GM03348 (cell line): ENCODE measurements at places on chromosomes 11 and 22.
A peak's percentile ranks its signal among the peaks of the same experiment; 100 is the strongest.

DNA sequence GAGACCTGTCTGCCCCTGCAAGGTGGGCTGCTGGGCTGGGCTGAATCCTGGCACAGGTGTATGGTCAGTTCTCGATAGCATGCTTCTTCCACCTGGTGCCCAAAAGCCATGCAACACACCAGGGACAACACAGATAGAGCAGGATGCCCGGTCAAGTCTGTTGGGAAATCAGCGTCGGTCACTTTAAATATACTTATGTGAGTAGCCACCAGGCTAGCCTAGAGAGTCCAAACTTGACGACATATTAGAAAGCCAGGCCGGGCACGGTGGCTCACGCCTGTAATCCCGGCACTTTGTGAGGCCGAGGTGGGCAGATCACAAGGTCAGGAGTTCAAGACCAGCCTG, 8.9 kb downstream of the C1QTNF6 start:
- no peak for DNase-seq

- no peak for DNase-seq
Measured at GRCh38 chr22:37758694-37759093, 49.0 kb upstream of the GCAT start.

DNA sequence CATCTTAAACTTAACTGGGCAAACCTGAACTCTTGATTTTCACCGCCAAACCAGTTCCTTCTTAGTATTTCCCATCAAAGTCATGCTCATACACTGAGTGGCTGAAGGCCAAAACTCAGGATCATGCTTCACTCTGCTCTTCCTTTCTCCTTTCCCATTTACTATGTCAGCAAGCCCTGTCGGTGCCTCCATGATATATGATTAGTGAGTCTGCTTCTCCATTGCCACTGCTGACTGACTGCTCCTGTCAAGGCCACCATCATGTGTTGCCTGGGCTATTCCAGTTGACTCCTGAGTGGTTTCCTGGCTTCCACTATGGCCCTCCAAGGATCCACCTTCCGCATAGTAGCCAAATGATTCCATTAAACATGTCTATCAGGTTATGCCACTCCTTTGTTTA, 42.8 kb upstream of the AMPD3 start:
- no peak for DNase-seq

DNA sequence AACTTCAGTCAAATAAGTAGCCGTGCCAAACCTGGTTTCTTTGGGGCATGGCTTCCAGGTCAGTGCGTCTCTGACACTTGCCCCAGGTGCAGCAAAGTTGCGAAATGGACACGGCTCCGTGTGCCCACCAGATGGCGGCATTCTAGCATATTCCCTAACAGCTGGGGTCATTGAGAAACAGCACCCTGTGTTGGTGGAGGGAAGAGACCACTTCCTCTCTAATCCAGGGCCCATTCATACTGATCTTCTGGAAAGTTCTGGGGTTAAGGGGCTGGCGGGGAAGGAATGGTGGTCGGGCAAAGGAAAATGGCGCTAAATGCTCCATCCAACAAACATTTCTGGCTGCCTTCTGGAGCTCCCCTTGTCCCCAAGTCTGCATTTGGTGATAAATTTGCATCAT, 141.2 kb upstream of the TIMP3 start:
- DNase-seq, result peak; percentile 81

DNA sequence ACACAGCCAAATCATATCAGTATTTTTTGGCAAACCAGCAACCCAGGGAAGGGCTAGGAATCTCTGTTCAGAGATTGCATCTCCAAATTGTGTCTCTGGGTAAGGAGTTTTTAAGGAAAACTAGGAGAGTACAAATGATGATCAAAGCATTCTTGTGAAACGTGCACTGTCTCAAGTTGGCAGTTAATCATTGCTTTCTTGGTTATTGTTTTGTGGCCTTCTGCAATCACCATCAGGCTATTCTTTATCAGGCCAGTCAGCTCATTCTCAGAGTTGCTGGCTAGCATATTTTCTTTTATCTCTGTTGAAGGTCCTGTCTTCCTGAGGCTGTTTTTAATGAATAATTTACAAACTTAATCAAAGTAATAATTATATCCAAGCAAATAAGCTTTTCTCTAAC, 129.1 kb upstream of the CCDC179 start:
- no peak for DNase-seq

DNA sequence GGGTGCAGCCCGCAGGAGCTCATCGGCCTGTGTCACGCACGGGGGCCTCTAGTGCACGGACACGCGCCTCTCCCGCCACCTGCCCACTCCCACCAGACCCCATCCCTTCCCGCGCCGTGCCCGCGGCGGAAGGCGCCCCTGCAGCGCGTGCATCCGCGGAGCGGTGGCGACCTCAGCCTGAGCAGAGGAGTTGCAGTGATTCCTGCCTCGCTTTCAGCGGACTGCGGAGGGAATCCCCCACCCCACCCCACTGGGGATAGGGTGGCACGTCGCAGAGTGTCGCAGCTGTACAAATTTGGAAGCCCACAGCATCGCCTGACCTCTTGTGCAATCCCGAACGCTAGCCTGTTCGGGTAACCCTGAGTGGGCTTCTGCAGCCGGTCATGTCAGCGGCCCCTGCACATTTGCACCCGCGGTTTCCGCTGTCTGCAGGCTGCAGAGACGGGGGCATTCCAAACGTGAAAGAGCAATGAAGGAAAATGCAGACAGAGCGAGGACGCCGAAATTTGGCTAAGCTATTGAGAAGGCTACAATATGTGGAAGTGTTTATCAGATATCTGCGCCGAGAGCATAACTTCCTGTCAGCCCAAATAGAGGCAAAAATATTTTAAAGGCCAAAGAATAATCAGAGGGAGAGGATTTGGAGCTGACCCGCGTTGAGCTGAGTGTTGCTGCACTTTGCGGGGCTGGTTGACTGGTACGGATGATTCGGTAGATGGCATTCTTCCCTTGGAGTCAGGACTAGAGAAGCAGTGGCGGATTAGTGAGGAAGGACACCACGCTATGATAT, 617 bp upstream of the ARHGAP20 start:
- peak; percentile 24 for DNase-seq

GRCh38 chr22:50613291-50613981, 12.8 kb downstream of the MAPK8IP2 start:
- no peak for DNase-seq

DNA sequence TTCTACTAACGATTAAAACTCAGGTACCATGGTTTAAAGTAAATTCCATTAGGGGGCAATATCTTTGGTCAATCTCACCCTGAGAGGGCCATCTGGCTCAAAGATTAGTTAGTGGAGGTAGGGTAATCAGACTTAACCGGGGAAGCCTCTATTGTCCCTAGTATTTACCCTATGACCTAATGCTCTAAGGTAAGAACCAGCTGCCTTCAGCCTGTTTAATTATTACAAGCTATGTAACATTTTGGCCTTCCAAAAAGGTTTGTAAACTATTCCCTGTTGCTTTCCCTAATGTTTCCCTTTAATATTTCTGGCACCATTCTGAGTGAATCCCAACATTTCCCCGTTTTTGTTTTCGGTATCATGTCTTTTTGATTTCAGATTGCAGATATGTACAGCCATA, 15.1 kb upstream of the GLYATL1 start:
- no peak for DNase-seq

DNA sequence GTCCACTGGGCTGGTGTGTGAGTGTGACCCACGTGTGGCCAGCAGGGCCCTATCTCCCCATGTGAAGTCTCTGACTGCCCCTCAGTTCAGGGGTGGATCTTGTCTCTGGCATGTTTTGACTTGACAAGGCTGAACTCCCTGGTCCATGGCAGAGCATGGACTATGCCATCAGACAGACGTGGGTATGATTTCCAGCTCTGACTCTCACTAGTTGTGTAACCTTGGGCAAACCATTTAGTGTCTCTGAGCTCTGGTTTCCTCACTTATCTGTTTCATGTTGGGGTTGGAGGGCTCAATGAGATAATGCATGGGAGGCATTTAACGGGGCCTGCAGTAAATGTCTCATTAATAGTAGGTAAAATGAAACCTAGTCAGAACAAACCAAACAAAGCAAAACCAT, 254.5 kb upstream of the NARS2 start:
- DNase-seq, result no peak

GRCh38 chr11:27357250-27357649, 5.8 kb downstream of the CCDC34 start:
- no peak for DNase-seq

- no peak for DNase-seq
Measured at GRCh38 chr11:134755535-134755934, 343.5 kb upstream of the B3GAT1 start.

DNA sequence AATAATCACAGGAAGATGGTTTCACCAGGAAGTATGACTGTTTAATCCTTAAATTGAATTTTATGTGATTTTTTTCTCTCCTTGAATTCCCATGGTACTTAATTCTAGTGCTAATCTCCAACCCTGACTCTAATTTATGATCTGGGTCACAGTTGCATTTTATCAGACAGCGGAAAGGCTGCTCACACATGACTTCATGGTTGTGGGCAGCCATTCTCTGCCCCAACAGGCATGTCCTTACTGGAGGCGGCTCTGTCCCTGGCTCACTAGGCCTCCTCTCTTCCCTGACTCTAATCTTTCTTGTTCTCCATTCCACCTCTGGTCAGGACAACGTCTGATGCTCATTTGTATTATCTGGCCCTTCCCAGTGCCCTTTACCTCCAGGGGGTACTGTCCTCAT, 184.4 kb downstream of the CHST1 start:
- DNase-seq, result no peak

GRCh38 chr11:66868726-66869566, 12.1 kb downstream of the LRFN4 start:
- DNase-seq, result no peak

DNA sequence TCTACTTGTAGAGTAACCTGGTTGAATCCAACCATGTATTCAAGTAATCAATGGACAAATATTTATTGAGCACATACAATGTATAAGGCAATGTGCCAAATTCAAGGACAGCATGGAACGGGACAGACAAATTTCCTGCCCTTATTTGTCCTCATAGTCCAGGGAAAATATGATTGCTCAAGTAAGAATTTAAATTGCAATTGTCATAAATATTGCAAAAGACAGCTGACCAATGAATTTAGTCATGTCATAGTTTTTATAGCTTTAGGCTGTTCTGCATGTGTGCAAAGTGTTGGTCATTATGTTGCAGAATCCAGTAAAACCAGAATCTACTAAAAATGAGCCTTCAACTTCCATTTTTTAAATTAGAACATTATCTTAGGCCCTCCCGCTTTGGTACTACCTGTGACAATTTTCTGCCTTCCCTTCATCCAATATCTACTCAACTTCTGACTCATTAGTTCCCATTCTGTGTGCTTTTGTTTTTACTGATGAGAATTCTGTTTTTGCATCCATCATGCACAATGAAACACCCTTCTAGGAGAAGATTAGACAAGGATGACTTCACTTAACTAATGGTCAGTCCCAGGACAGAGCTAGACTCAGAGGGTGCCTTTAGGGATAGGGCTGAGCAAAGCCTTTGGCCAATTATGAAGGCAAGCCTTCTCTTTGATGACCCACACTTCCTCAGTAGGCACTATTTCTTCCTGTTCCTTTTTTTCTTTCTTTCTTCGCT, 45.8 kb upstream of the FIBIN start:
- DNase-seq, result peak; percentile 10

GRCh38 chr22:47055921-47056320, 293.5 kb downstream of the TBC1D22A start:
- DNase-seq, result no peak

DNA sequence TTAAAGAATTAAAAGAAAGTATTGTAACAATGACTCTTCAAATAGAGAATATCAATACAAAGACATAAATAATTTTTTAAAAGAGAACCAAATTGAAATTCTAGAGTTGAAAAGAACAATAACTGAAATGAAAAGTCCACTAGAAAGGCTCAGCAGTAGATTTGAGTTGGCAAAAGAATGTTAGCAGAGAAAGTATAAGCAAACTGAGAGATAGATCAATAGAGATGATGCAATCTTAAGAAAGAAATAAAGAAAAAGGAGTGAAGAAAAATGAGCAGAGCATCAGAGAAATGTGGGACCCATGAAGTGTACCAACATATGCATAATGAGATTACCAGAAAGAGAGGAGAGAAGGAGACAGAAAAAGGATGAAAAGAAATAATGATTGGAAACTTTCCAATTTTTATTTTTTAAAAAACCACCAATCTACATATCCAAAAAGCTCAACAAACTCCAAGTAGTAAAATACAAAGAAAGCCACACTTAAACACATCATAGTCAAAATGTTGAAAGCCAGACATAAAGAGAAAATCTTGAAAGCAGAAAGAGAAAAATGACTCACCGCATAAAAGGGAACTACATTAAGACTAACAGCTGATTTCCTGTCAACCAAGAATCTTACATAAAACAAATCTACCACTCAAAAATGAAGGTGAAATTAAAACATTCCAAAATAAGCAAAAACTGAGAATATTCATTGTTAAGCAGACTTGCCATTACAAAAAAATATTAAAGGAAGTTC, 20.9 kb downstream of the NCF4 start:
- DNase-seq, result no peak

DNA sequence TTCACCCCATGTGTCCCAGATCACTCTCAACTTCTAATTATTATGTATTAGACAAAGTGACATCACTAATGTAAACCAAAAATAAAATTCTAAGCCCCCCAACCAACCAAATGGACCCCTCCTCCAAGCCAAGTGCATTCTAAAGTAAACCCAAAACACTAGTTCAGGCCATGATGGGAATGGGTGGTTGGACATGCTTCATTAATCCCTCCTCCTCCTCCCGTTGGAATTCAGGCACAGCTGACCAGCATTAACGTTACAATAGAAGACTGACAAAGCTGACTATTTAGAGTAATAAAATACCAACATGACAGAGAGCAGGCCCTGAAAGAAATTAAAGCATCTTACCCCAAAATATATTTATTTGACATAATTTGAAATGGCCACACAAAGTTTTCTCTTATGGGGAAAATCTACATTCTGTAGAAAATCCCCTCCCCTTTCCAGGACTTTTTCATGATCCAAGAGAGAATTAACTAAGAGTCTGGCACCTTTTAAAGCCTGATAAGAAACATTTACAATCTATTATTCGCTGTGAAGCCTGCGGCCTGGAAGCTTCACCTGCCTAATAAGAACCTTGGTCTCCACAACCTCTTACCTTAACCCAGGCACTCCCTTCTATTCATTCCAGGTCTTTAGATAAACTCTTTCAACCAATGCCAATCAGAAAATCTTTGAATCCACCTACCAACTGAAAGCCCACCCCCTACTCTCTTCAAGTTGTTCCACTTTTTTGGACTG, 948.5 kb upstream of the CCDC90B start:
- no peak for DNase-seq

DNA sequence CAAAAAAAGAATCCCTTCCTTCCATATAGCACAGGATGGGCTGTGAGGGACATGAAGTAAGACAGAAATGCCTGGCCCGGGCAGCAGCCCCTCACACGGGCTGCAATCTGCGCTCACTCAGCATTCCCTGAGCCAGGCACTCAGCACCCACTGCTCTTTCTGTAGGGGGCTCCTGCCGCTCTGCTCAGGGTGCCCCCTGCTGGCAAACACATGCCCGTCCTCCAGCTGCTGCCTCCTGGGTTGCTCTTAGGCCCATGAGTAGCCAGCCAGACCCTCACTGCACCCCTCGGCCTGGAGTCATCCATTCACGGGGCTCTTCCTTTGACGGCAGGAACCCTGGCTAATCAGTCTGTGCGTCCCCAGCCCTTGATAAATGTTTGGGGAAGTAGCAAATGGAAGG, 6.9 kb downstream of the MCAT start:
- peak; percentile 70 for DNase-seq
